Activated CD8-positive, alpha-beta memory T cell treated with anti-CD3 and anti-CD28 coated beads for 4 hours (primary cell): ENCODE measurements at places on chromosomes 2 and 18.

GRCh38 chr2:18551623-18552022 lies 8.8 kb downstream of the RDH14 start:
- no peak for DNase-seq

- no peak for DNase-seq
These were observed 17.2 kb downstream of the SESTD1 start for GRCh38 chr2:179247318-179248023.

DNA sequence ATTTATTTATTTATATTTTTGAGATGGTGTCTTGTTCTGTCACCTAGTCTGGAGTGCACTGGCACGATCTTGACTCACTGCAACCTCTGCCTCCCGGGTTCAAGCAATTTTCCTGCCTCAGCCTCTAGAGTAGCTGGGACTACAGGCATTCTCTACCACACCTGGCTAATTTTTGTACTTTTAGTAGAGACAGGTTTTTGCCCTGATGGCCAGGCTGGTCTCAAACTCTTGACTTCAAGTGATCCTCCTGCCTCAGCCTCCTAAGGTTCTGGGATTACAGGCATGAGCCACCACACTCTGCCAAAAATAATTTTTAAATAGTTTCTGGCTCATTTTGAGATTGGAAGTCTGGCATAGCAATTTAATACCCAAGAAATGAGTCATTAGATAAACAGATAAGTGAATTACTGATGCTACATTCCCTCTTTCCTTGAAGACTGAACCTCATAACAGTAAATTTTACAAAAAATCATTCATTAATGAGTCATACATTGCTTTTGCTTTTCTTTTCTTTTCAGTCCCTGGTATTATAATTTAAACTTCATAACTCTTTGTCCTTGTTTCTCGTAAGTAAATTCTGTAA lies 881.6 kb upstream of the PIK3C3 start:
- no peak for DNase-seq

- DNase-seq, result no peak
These were observed 33.7 kb downstream of the NFATC1 start for GRCh38 chr18:79429381-79429780.

GRCh38 chr2:112891385-112891831 lies 19.6 kb upstream of the IL37 start:
- DNase-seq, result no peak

- DNase-seq, result peak; percentile 42
These were observed 71.7 kb downstream of the NCAPH start for GRCh38 chr2:96407041-96407918.

- no peak for DNase-seq
These were observed 30.7 kb downstream of the CNGA3 start for GRCh38 chr2:98376996-98377395.

DNA sequence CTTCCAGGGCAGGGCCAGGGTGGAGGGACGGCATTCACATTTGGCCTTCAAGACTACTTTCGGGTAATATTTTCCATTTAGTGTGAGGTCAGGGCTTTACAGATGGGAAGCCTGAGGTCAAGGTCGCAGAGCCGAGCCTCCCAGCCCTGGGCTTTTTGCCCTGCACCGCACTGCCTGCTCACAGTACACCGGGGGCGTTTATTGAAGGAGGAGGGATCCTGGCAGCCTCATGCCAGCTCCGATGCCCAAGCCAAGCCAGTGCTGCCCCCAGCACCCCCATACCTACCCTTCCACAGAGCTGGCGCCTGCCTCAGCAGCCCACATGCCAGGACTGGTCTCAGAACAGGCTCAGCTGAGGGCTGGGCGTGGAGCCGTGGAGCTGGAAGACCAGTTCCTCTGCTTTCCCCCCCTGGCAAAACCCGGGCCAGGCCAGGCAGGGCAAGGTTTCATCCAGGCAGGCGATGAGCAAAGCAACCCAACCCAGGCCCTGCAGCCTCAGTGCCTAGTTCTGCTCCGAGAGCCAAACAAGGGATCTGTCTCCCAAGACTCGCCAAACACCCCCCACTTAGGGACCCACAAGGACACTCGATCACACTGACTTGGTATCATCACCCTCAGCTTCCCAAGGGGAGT lies 11.9 kb downstream of the SDC1 start:
- DNase-seq, result no peak

GRCh38 chr2:20135631-20136050 lies 84.2 kb upstream of the LAPTM4A start:
- no peak for DNase-seq

DNA sequence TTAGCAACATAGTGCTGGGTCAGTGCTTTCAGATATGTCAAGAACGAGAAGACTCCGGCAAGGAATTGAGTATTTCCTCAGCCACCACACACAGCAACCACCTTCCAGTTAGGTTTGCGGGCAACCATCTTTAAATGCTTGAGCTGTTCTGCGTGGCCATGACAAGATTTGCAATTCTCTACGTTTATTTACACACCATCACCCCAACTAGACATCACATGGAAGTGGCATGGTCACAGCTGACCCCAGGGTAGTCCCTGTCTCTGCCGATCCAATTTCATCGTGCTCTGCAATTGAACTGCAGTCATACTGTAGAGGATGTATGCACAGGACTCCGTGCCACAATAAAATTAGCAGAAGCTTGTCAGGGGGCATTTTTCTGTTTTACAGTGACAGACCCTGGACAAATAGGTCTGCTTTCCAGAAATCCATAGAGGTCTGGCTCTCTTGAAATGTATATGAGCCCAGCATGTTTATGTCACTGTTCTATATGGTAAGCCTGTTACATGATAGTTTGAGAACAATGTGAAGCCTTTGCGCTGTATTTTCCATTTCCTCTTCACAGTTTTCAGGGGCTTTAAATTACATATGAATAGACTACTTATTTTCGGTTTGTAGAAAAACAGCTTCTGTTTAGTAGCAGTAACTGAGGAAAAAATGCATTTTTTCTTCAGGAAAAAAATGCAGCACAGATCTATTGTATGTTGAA lies 605.2 kb downstream of the NR4A2 start:
- DNase-seq, result no peak

DNA sequence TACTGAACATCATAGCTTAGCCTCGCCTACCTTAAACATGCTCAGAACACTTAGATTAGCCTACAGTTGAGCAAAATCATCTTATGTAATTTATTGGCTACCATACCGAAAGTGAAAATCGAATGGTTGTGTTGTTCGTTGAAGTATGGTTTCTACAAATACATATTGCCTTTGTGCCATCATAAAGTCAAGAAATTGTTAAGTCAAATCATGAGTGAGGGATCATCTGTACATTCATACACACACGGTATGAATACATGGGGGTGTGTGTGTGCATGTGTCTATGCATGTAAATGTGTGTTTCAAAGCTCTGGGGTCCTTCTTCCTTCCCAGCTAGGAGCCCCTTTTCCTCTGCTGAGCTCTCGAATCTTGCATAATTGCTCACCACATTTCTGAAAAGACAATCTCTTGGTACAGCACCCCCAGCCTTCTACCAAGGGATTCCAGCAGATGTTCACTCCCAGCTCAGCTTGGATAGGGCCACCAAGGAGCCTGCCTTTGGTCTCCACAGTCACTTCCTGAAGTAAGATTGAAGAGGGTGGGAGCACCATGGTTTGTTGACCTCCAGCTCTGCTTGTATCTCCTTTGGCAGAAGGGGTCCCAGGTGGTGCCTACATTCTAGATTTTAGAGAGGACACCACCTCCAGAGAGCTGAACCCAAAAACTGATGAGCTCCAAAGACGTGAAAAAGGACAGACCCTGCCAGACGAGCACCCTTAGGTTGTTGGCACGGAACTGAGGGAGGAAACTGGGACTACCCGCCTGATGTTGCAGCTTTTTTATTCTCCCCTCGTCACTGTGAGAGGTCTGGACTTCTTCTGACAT lies 33.2 kb upstream of the CYP1B1 start:
- no peak for DNase-seq

DNA sequence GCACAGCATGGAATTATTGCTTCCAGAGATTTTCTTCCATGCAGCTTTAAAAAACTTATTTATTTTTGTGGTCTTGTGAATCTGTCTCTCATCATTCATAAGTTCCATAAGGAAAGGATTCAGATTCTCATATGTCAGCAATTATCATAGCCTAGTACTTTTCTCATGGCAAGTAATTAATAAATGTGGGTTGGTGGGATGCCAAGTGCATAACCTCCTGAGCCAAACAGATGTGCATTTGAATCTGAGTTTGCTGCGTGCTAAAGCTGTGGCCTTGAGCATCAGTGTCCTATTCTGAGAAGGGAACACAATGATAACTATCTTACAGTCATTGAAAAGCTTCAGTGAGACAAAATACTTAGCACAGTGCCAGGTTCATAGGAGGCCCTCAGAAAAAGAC lies 331.9 kb downstream of the PDE11A start:
- DNase-seq, result no peak

- DNase-seq, result no peak
These were observed 120.6 kb upstream of the BOD1L2 start for GRCh38 chr18:57026316-57026715.

GRCh38 chr18:51088410-51088809 lies 58.4 kb downstream of the SMAD4 start:
- no peak for DNase-seq

DNA sequence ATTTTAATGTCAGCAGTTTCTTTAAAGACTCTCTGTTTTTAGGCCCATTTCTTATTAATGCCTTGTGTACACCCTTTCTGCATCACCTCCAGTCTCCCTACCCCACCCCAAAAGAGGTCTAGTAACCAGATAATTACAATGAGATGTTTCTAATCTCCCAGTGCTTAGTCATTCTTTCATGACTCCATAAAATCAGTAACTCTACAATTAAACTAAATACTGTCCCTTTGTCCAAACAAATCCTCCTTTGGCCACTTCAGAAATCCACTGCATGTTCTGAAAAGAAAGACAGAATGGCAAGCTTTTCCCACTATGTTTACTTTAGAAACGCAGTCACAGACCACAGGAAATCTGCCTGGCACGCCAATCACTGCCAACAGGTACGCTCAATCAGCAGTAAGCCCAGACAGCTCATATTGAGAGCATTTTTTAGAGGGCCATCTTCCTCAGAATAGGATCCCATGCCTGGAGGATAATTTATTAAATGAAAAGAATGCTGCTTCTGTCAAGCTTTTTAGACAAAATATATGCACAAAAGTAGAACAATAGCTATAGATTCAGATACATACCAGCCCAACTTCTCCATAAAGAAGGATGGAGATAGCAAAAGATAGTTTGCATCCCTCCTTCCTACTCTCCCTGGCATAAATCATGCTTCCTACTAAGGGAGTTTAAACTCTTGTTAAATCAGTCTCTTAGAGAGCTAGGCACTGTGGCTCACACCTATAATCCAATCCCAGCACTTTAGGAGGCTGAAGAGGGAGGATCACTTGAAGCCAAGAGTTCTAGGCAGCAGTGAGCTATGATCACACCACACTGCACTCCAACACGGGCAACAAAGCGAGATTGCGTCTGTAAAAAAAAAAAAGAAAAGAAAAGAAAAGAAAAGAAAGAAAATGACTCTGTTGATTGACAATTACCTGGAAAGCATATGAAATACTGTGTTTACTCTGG lies 14.6 kb downstream of the CLASP1 start:
- no peak for DNase-seq

DNA sequence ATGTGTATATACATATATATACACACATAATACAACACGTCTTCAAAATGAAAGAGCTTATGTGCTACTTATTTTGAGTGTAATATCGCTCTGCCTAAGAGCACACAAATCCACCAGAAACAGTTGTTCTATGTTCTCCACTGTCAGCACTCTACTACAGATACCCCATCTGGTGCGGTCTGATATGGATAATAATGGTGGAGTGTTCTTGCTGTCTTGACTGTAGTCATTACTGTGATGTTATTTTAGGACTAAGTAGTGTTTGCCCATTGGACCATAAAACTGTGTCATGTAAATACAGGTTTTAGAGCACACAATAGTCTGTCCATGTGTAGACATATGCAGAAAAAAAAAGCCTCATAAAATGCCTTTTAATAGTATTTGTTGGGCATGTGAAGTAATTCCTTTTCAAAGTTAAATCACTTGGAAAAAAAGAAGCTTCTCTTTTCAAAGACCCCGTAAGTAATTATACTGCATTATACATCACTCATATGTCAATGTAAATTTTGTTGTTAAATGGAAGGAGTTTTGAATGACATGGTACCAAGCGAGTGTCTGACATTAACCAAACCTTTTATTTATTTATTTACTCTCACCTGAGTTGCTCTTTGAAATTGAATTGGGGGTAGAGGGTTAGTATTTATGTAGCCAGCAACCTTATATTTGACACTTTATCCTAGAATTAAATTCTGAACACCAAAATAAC lies 1249.2 kb upstream of the ZEB2 start:
- DNase-seq, result no peak

DNA sequence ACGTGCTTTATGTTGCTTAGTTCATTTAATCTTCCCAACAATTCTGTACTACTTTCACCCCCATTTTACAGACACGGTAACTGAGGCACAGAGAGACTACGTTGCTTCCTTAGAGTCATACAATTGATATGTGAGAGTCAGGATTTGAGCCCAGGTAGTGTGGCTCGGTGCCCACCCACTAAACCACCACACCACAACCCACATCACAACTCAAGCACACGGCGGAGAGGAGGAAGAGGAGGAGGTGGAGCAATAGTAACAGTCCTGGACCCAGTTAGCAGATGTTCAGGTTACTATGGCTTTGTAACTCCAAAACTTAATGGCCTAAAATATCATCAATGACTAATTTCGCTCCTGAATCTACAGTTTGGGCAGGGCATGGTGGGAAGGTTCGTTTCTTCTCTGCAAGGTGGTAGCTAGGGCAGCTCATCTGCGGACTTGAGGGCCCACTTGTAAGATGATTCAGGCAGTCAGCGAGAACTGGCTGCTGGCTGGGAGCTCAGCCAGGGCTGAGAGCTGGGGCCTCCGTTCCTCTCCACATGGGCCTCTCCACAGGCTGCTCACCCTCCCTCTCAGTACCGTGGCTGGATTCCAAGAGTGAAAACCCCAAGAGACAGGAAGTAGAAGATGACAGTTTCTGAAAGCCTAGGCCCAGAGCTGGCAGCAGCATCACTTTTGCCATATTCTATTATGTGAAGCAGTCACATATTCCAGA lies 167.1 kb downstream of the ZFP36L2 start:
- peak; percentile 15 for DNase-seq

DNA sequence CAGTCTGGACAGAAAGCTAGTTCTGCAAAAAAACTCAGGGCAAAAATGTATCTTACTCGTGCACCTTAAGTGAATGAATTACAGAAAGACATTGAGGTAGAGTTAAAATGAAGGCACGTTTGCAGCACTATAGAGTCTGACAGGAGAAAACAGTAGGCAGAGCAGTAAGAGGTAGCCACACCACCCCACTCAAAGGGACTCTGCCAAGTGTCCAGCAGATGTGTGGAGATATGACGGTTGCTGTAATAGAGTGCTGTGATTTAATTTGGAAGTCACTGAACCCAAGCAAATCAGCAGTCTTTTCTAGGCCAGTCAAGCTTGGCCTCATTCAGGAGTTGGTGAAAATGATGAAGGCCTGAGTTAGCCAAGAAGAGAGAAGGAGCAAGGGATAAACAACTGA lies 464.4 kb downstream of the PTPRM start:
- DNase-seq, result no peak
